Amniotic epithelial cell (primary cell): ENCODE measurements at places on chromosomes 1 and 21.

GRCh38 chr1:158067662-158068061, 74.2 kb downstream of the KIRREL1 start:
- peak; percentile 52 for DNase-seq

DNA sequence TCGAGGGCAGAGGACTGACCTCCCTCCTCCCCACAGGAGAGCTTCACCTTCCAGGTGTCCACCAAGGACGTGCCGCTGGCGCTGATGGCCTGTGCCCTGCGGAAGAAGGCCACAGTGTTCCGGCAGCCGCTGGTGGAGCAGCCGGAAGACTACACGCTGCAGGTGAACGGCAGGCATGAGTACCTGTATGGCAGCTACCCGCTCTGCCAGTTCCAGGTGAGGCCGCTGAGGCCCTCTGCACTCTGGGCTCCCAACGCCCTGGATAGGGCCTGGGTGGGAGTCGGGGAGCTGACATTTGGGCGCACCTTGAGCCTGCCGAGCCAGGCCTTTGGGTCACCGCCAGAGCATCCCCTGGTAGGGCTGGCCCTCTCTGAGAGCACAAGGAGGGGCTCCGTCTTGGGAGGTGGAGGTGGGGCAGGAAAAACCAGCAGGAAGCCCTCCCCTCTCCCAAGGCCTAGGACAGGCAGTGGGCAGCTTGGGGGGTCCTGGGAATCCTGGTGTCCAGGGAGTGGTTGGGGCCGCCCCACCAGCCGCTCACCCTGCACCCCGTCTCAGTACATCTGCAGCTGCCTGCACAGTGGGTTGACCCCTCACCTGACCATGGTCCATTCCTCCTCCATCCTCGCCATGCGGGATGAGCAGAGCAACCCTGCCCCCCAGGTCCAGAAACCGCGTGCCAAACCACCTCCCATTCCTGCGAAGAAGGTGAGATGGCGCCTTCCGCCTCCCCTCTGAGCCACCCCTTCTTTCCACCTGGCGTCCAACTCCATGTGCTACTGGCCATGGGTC, 65.1 kb downstream of the PIK3CD start:
- DNase-seq = no peak

DNA sequence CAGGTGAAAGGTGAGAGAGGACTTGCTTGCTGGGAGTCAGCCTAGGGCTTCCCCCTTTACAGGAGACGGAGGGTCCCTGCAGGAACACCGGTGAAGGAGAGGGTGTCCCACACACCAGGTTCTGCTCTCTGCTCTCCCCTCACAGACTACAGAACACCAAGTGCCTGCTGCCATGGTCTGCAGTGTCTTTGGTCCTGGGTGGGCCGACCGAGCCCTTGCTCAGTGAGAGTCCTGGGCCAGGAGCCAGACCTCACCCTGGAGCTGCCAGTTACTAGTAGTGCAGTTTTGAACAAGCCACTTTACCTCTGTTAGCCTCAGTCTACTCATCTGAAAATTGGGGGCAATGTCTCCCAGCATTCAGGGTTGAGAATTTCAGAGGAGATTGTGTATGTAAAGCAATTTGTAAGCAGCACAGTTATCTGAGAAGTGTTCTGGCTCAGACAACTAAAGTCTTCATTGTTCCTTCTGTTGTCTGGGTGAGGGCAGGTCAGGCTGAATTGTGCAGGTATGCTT, 2.7 kb upstream of the IL6R start:
- no peak for DNase-seq

- peak; percentile 2 for DNase-seq
These were observed 70.6 kb downstream of the PATJ start for GRCh38 chr1:61812916-61813315.

- no peak for DNase-seq
These were observed 29.9 kb downstream of the HHAT start for GRCh38 chr1:210358626-210359025.

DNA sequence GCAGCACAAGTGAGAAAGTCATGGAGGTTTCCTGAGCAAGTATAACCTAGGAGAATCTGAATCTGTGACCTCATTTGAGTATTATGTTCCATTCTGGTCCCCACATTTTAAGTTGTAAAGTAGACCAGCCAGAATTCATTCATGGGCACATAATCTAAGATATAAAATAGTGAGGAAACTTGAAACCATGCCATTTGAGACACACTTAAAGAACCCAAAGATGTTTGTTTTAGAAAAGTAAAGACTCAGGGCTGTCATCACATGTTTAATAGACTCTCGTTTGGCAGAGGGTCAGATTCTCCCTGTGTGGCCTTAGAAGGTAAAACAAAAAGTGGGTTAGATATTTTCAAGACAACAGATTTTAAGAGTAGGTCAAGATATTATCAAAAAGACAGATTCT, 6.4 kb downstream of the SZT2 start:
- DNase-seq = no peak

DNA sequence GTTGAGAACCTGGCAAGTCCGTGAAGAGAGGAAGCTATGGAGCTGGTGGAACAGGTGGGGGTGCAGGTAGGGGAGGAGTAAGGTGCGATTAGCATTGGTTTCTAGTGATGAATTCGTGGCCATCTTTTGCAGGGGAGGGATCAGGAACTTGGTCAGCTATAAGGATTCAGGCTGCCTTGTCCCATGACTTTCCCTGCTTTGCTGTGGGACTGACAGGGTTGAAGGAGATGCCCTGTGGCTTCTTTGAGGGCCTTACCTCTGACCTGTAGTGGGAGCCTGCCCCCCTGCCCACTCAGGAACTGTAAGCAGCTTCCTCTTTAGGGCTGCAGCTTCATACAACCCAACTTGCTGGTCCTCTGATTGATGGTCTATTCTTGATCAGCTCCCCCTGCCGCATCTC, 84.7 kb upstream of the CD34 start:
- DNase-seq = no peak

GRCh38 chr1:245750261-245750660, 595.5 kb downstream of the KIF26B start:
- peak; percentile 65 for DNase-seq

DNA sequence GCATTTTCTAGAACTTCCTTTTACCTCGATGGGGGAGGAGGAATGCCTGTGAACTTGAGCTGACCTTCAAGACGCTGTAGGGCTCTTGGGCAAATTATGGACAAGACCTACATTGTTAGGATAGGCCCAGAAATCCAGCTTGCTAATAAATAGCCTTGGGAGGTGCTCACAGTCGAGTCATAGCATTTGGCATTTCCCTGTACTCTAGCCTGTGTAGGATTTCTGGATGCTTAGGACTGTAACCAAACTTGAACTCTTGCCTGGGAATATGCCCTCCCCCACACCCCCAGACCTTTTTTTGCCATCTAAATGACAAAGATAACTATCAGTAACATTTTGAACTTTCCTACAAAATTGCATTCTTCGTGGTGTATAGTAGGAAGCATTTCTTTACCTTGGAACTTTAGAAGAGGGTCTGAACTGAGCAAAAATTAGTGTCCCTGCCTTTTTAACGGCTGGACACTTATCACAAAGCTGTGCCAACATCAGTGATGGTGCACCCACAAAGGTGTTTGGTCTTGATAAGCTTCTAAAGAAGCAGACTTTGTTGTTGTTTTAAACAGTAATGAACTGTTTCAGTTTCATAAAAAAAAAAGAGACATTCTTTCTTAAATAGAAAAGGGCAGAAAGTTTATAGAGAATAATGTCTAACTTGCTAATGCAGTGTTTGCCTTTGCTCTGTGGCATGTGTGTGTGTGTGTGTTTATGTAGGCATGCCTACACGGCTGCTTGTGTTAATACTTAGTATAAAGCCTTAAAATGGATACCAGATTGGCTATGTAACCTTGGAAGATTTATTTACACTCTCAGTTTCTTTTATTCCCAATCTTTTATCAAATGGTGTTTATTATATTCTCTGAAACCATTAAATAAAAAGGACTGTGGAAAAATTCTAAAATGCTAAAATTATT, 88.2 kb downstream of the NFIA start:
- peak; percentile 29 for DNase-seq

DNA sequence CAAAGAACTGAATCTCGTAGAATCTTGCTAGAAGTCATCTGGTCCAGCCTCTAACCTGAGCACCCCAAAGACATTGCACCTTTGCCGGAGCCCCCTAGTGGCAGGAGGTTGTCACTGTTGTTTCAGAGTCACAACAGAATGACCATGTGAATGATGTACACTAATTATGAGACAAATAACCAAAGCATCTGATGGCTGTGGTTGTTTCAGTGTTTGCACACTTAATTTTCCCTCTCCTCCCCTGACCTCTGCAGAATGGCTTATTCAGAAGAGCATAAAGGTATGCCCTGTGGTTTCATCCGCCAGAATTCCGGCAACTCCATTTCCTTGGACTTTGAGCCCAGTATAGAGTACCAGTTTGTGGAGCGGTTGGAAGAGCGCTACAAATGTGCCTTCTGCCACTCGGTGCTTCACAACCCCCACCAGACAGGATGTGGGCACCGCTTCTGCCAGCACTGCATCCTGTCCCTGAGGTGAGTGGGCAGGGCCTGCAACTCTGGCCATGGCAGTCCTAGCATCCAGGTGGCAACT, 26.4 kb downstream of the TRAF5 start:
- DNase-seq = no peak

GRCh38 chr1:31934706-31935629, 3.2 kb downstream of the PTP4A2 start:
- peak; percentile 49 for DNase-seq

- DNase-seq = peak; percentile 62
These were observed 171.2 kb upstream of the RUNX1 start for GRCh38 chr21:35220301-35220700.

- DNase-seq = no peak
These were observed 974 bp upstream of the FNBP1L start for GRCh38 chr1:93446837-93447451.

- DNase-seq = no peak
These were observed 1050.5 kb downstream of the TTLL7 start for GRCh38 chr1:82948386-82948785.

DNA sequence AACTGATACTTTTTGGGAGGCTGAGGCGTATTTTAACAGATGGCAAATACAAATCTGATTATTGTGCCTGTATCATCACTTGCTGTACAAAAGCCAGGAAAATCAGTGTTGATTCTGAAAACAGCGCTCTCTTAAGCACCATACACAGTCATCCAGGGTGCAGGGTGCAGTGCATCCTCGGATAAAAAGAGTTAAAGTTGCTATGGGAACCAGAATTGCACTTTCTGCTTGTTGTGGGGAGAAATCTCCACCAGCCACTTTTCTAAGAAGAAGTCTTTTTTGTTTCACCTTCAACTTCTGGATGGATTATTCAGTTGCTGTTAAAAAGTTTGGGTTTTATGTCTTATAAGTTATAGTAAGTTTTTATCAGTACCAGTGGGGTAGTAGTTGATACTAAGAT, 3.8 kb downstream of the LAMC1 start:
- DNase-seq = peak; percentile 41

- no peak for DNase-seq
These were observed 195.2 kb upstream of the CAMK1G start for GRCh38 chr1:209388358-209388757.
